ENCODE measurements at places on chromosomes 16 and 17.

DNA sequence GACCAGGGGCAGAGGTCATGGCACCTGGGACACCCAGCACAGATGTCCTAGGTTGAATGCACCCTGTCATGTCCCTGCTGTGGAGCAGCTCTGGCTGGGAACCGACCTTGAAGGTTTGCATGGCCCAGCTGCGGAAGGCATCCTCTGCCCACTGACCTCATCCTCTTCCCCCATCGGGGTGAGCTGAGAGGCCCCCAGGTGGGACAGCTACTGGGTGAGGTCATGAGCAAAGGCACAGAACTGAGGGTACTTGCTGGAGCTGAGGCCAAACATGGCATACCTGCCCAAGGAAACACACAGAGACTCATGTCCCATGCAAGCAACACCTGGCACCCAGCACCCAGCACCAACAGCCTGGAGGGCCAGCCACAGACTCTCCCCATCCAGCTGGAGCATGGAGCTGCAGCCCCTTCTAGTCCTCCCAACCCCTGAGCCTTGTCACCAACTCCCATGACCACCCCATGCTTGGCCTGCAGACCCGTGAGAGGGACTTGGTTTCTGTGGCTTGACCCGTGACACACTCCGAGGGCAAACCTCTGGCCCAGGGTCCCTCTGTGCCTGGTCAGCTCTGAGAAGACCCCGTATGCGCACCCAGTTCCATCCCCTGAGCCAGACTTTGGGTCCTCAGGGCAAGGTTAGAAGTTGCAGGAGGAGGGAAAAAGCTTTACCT, 33.1 kb downstream of the LGALS9 start:
- DNase-seq = no peak

- DNase-seq = peak; percentile 11
These were observed 482.6 kb downstream of the NPIPA7 start for GRCh38 chr16:16861546-16861945.

- DNase-seq = no peak
These were observed 310.5 kb upstream of the GOT2 start for GRCh38 chr16:59044616-59045015.

- DNase-seq = peak; percentile 33
These were observed 55.6 kb upstream of the LRRC37A3 start for GRCh38 chr17:64974750-64975317.

- DNase-seq = no peak
These were observed 106.7 kb downstream of the RAB11FIP4 start for GRCh38 chr17:31497994-31498826.

DNA sequence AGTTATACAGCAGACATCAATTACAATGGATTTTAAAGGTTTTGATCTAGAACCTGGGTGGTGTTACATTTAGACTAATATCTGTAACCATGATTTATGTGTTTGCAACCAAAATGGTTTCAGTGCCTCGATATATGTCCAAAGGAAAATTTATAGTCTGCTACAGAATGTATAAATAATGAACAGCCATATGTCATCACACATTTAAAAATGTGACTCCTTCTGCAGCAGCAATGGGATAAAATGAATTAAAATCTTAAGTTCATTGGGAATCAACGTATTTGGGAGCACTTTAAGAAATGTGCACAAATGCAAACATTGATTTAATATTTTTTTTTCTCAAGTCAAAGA, 610.2 kb downstream of the TMEM114 start:
- no peak for DNase-seq

- no peak for DNase-seq
These were observed 254.1 kb downstream of the CA10 start for GRCh38 chr17:51904379-51904778.

DNA sequence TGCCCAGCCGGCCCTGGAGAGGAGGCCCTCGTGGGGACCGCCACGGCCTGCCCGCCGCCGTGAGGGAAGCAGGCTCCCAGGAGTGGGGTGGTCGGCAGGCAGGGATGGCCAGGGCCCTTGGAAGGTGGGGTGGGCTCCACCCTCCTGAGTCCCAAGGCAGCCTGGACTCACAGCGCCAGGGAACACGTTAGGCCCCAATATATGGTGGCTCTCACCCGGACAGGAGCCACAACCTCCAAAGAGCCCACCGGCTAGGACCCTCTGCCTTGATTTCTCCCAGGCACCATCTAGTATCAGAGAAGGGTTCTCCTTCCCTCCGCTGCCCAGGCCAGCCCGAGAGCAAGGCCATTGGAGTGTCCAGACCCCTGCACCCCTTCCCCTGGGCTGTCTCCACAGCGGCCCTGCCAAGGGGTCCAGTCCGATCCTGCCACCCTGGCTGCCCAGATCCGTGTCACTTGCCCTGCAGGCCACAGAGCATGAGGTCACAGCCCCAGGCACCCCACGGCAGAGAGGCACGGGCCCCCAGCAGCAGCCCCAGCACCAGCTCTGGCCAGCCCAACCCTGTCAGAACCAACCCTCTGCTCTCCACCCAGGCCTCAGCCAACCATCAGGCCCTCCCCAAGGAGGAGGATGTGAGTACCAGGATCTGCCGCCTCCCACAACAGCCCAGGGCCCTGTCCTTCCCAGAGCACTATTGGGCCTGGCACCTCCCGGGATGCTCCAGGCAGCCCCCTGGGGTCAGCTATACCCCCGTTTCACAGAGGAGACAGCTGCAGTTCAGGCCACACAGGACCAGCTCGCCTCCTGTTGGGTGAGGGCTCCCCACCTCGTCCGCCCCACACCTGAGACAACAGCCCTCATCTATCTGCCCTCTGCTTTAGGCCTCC, 1.1 kb upstream of the AXIN1 start:
- DNase-seq = no peak

DNA sequence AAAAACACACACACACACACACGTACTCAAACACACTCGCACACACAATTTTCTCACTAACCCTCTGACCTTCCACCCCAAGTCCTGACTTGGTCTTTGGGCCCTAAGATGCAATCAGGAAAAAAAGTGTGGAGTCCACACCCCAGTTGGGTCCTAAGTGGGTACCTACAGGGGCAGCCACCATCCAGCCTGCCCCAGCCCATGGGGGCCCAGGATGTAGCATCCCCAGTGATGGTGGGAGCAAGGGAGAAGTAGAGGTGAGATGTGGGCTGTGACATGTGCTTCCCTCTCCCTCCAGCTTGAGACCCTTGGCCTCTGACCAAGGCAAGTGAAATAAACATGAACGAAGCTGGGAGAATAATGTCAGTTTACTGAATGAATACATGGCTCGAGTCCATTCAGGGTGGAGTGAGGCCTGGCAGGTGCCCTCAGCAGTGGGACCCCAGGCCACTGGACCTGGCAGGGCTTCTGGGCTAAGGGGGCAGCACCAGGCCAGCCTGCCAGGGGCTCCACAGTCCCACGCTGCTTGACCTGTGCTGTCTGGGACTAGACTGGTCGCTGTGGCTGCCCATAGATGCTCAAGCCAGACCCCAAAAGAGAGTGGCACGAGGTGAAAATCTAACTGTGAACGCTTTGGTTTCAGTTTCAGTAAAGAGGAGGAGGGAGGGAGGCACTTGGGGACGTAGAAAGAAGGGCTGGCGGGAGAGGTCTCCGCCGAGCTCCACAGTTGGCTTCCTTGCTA, 73.7 kb downstream of the MRC2 start:
- no peak for DNase-seq

GRCh38 chr17:27296428-27296979, 2.6 kb downstream of the WSB1 start:
- DNase-seq = no peak
